Glutamatergic neuron (in vitro differentiated cells): ENCODE measurements at places on chromosomes 5 and 9. TPM values are rescaled to one million over a fixed set of nuclear protein-coding genes. Genes with fewer than 3 reads are reported as not detected.

Gene FSTL4
- total RNA-seq: 29.0 TPM

Gene NOXA1
- 2.6 TPM for total RNA-seq

Gene GPX3
- 20.4 TPM for total RNA-seq

Gene ZMYND19
- total RNA-seq: 33.9 TPM

Gene UBAP1
- 28.4 TPM for total RNA-seq

Gene C7
- not detected for total RNA-seq
